DMS153 (cell line): ENCODE measurements at places on chromosomes 5 and 9.

- DNase-seq: peak; percentile 81
Observed at GRCh38 chr9:97518909-97519307, 17.4 kb downstream of the TMOD1 start.

GRCh38 chr5:159002171-159002570, 97.5 kb downstream of the EBF1 start:
- DNase-seq: no peak

GRCh38 chr9:131635285-131635684, 90.0 kb downstream of the PRRT1B start:
- peak; percentile 81 for DNase-seq

GRCh38 chr5:162806195-162806594, 631.2 kb upstream of the CCNG1 start:
- DNase-seq: no peak

DNA sequence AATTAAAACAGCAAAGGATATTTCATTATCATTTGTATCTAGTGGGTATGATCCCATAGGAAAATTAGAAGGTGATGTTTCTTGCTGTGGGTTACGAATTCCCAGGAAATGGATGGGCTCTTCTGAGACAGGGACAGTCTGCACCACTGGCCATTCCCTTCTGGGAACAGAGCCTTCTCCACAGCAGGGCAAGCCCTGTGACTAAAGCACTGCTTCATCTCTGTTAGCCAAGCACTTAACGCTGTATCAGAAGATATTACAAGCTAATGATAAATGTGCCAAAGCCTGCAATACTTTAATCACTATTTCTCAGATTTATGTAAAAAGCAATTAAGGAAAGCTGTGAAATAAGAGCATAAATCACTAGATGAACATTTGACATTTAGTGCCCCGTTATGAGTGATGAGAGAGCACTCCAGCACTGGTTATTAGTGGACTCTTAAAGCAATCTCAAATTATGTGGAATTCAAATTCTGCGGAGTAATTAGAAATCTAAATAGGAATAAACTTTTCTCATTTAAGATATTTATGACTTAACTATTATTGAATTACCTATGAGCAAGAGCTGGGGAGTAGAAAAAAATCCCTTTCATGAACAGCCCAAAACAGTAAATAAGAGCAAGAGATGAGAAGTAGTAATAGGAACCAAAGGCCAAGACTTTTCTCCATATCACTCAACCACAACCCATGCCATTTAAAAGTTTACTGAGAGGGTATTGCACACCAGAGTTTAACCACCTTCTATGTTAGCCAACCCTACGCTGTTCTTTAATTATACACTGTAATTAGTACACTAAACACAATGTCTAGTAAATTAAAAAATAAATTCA, 49.2 kb downstream of the FAM240B start:
- no peak for DNase-seq

GRCh38 chr5:146034127-146034526, 71.2 kb downstream of the PLAC8L1 start:
- DNase-seq: no peak

- DNase-seq: no peak
Observed at GRCh38 chr5:62614355-62614754, 35.7 kb downstream of the LRRC70 start.

DNA sequence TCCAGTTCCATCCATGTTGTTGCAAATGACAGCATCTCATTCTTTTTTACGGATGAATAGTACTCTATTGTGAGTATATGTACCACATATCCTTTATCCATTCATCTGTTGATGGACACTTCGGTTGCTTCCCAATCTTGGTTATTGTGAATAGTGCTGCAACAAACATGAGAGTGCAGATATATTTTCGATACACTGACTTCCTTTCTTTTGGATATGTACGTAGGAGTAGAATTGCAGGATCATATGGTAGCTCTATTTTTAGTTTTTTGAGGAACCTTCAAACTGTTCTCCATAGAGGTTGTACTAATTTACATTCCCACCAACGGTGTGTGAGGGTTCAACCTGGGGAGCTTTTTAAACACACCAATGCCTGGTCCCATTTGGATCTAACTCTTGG, 22.3 kb downstream of the GALNT12 start:
- DNase-seq: no peak

GRCh38 chr9:8447601-8448000, 648.0 kb upstream of the DMAC1 start:
- DNase-seq: no peak

DNA sequence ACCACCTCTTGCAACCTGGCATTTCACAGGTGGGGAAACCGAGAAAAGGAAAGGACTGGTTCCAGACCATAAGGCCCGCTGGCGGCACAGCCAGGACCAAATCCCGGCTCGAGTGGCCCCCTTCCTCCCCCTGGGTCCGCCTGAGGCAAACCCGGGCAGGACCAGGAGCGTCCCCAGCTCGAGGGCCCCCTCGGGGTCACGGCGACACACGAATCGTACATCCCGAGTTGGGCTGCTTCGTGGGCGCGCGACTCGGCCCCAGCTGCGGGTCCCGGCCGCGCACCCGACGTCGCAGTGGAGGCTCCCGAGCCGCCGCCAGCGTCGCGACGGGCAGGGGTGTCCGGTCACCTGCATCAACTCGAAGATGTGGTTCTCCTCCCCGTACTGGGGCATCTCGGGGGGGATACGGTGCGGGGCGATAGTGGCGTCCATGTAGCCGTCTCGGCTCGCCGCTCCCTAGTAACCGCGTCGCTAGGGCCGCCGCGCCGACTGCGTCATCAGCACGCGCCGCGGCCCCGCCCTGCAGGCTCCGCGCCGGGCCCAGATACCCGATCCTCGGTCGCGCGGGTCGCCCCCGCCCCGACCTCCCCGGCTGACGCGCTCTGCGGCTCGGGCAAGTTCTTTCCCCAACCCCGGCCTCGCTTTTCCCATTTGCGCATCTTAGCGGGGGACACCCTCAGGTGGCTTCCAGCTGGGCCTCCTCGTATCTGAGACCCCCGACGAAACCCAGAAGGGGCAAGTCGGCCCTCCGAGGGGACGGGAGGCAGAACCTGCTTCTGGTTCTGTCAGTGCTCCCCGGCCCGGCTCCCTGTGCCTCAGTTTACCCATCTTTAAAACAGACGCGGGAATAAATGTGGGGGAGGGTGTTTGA, at the start of gene AK8:
AK8 (minus strand) TSS at position 461 of the 871 bp plus-strand sequence; CDS start at position 432, 29 bp downstream.
- peak; percentile 27 for DNase-seq
